ENCODE measurements at places on chromosomes 12 and 14.

DNA sequence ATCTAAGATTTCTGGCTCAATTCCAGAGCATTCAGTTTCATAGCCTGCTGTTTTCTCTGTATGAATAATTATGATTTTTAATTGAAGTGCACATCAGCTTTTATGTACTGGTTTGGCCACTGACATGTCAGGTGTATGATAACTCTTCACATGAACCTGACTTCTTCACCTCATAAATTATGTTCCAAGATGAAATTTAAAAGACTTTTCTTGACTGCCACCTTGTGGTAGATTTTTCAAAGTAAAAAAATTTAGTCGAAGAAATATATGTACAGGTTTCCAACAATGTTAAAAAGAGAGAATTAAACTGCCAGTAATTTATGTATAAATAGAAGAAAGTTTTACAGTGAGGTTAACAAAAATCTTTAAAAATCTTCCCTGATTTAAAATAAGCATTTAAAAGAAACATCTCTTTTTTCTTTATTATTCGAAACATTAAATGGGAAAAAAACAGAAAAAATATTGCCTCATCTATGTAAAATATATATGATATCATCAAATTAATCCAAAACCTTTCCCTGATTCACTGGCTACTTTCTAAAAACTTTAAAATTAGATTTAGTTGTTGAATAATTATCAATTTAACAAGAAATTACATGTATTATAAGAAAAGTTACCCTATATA lies 124.9 kb upstream of the ATXN7L3B start:
- DNase-seq: no peak

GRCh38 chr14:95038521-95039250 lies 118.6 kb downstream of the DICER1 start:
- DNase-seq: no peak

GRCh38 chr14:54168489-54168888 lies 211.9 kb upstream of the BMP4 start:
- no peak for DNase-seq

DNA sequence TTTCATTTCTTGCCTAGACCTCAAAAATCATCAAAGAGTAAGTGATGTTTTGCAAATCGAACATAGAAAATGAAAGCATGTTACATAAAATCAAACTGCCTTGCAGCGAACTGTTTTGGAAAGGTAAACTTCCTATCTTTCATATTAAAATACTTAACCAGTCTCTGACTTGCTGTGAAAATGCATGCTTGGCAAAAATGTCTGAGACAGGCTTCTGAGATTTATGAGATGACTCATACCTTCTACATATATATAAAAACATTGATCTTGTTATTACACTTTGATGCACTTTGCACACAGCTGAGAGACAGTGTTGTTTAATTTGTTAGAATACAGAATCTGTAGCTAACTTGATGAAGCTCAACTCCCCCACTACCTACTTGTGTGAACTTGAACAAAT lies 179.1 kb downstream of the KITLG start:
- no peak for DNase-seq

DNA sequence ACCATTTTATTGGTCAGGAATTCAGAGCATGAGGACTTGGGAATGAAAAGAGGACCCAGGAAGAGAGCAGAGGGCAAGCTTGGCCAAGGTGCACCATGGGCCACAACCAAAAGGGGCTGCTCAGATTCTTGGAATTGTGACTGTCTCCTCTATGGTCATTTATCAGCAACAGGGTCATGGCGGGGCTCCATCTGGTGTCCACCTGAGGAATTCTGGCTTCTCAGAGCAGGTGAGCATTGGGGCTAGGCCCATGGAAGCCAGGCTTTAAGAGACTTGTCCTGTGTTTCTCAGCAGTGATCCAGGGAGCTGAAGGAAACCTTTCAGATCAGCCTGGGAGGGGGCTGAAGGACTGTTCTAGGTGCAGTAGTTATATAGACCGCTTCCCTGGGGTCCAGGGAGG lies 2.6 kb upstream of the RIN3 start:
- no peak for DNase-seq

GRCh38 chr14:75418850-75419768 lies 8.7 kb upstream of the JDP2 start:
- no peak for DNase-seq

DNA sequence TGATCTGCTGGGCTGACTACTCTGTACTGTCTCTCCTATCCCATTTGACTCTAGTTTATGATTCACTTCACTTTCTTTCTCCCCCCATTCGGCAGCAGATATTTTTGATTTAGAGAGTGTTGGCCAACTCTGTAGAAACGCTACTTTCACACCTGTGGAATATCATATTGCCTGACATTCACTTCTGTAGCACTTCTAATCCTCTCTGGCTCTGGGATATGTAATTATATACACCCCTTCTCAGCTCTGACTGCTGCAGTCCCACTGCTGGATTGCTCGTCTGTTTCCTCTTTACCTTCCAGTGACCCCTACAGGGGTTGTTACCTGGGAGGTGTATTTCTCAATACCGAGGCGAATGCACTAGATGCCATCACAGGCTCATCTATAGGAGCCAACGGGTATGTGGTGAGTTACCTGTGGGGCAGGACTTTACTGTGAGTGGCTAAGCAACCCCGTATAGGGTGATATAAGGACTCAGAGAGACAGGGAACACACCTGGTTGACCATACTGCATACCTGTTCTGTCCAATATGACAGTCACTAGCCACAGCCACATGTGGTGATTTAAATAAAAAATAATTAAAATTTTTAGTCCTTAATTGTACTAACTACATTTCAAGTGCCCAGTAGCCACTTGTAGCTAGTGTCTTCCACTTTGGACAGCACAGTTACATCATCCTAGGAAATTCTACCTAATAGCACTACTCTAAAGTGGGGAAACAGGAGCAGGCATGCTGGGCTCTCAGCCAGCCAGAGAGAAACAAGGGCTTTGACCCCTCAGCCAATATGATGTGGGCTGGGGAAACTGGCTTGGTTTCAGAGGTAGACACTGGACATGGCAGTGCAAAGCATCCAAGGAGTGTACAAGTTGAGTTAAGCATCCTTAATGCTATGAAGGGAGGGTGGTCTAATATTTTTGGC lies 95.0 kb downstream of the C12orf75 start:
- no peak for DNase-seq

DNA sequence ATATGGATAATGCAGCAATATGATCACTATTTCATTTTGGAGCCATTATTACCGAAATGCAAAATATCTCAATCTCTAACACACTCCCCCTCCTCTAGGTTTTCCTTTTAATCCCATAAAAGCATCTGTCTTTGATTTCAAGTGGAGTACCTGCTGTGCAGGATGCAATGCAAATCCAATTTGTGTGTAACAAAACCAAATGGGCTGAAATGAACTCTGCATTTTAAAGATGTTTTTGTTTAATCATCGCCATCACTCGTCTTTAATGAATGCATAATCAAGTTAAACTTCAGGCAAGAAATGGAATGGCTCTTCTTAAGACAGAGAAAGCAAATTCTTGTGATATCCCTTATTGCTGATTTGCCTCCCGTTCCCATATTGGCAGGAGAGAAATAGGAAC lies 114.3 kb downstream of the SLC15A5 start:
- DNase-seq: no peak

DNA sequence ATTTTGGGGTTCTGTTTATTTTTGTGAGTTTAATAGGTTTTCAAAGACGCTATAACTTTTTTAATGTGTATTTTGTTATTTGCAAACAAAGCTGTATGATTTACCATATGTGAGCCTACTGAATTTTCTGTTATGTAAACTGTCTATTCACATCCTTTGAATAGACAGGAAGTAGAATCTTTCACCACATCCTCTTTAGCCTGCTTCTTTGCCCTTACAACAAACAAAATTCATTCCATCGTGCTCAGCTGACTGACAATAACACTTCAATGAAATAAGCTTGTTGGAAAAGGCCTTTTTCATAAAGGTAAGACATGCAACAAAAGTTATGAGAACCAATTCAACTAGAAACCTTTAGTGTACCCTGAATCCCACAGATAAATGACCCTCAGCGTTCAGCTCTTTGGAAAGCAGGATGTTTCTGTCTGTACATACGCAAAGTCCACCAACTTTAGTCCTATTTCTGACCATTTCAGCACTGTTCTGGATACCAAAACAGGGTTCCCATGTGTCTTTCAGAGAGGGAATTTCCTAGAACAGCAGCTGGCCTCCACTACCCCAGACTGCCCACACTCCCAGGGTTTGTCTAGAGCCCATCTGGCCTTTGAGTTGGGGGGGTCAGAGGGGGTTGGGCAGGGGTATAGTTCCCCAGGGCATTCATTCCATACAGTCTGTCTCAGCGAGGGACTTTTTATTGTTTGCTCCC lies 71.3 kb downstream of the DUSP6 start:
- DNase-seq: no peak

DNA sequence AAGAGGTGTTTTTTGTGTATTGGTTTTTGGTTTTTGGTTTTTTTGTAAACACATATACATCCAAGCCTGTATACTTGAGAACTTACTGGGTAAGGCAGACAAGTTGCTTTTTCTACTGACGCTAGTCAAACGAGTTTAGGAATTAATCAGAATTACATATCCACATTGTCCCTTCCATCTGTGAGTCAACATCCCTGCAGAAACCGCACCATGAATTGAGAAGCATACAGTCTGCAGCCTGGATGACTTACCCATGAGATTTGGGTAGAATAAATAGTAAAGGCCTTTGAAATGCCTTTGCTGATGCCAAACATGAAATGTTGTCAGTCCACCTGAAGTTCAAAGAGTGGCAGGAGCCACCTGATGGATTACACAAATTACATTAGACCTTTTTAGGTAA lies 21.4 kb upstream of the C12orf42 start:
- no peak for DNase-seq

GRCh38 chr14:69845050-69845581 lies 34.1 kb upstream of the SMOC1 start:
- no peak for DNase-seq
